NCI-H748 treated with DMSO at 0.1 percent for 48 hours (cell line): ENCODE measurements at places on chromosomes 1 and 21.
A peak's percentile ranks its signal among the peaks of the same experiment; 100 is the strongest.

GRCh38 chr1:31920956-31921355 lies 17.2 kb downstream of the PTP4A2 start:
- DNase-seq, result no peak

- DNase-seq, result no peak
These were observed 6.4 kb downstream of the UTP11 start for GRCh38 chr1:38018864-38019343.

DNA sequence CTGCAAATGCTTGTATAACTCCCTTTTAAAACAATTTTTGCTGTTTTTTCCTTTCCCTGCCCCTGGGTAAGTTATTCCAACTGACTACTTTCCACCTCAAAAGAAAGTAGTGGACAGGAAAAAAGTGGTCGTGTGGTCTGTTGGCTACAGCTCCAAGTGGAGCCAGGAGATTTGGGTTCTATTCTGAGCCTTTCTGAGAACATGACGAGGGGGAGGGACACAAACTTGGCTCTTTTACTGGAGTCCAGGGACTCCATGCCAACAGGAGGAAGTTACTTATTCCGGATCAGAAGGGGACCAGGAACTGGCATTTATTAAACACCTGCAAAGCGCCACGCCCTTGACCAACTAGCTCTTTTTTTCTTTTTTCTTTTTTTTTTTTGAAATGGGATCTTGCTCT lies 79.0 kb upstream of the CAPZB start:
- DNase-seq, result no peak

DNA sequence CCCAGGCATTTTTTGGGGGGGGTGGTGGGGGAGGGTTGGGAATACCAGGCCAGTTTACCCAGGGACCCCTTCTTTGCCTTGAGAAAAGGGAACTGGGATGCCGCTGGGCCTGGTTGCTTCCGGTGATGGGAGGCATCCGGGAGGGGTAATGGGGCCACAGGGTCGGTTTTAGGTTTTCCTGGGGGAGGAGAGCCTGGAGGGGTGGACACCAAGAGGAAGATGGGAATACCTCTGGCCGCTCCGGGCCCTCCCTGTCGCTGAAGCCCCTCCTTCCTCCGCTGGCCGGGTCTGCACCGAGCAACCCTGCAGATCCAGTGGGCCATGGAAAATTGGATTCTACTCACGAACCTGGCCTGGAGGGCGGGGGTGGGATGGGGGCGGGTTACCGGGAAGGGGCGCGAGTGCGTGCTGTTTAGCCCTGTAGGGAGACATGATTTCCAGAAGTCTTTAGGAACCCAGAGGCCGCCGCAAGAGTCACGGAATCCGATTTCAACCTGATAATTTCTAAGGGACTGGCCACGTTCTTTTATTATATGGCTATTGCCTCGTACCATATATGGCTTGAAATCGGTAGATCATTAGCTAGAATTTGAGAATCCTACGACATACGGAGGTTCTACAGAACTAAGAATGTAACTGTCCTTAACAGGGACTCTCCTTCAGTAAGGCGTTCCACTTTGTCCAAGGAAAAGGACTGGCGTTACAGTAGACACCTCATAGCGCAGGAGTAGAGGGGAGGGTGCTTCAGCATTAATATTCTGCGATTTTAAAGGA lies 749 bp downstream of the AKIRIN1 start:
- DNase-seq, result peak; percentile 1

DNA sequence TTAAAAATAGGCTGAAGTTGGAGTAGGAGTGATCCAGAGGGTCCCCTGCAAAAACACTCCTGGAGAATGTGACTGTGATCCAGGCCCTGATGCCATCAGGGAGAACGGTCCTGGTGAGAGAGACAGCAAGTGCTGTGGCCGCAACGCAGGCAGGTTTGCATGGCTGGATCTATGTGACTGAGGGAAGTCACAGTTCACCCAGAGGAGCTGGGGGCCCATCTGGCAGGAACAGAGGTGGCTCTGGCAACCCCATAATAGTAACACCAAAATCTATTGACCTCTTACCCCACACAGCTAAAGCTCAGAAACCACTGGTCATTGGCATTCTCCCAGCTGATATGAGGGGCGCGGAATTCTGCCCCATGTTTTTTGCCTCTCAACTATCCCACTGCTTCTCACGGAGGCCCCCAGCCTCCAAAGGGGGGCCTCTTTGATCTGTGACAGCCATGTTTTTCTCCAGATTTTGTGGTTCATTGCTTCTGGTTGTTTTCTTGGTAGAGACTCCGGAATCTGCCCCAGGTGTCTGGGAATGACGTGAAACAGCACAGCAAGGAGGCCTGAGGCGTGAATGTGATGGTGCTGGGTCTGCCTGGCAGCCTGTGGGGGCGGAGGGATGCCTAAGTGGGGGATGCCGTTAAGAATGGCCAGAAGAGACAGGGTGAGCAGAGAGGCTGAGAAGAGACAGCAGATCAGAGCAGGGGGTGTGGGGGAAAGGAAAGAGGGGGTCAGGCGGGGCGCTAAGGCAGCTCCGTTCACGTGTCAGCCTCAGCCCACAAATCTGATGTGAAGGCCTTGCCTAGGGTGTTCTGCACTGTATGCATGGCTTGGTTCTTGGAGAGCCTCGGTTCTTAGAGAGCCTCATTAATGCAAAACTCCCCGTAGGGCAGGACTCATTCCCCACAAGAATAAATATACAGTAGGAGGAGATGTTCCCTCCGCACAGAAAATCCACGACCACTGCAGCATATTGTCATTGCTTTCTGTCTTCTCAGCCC lies 23.5 kb downstream of the CASP9 start:
- no peak for DNase-seq

GRCh38 chr1:175075572-175076568 lies 8.2 kb downstream of the TNN start:
- DNase-seq, result no peak

DNA sequence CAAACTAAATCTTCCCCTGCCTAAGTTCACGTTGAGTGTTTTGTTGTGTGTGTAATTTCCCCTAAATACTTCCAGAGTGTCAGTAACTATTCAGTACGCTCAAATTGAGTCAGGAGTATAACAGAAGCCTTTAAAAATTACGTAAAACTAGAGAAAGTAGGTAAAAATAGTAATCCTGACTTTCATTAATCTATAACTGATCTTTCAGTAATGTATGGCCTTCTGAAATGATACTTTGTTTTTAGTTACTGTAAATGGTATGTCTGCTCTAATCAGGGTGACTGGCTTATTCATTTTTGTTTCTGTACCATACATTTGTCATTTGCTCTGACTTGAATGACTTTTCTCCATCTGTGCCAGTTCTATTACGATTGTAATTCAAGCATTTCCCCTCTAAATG lies 29.4 kb downstream of the MIER1 start:
- DNase-seq, result no peak

DNA sequence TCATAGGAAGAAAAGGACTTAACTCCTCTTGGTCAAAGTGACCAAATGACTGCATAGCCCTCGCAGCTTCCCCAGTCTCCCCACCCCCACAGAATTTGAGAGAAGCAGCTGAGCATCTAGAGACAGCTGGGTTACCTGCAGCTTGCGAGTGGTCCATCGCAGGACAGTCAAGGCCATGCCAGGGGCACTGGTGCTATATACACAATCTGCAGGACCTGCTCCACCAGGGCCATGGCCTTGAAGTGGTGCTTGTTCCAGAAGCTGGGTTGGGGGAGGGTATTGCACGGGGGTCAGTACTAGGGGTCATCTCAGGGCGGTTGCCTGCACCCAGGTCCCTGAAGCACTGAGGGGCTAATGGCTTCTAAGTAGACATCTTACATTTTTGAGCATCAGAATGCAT lies 10.4 kb downstream of the MRTO4 start:
- no peak for DNase-seq
